ENCODE measurements at places on chromosomes 5 and 9.

GRCh38 chr5:82319651-82320376, 41.7 kb upstream of the RPS23 start:
- no peak for DNase-seq
- H3K27me3 ChIP-seq: peaks cover 13% of the 10 kb centered on the region
- no peaks in the 10 kb centered on the region for H3K36me3 ChIP-seq
- H3K4me3 ChIP-seq: no peak overlapping the region
- no peak overlapping the region for H3K27ac ChIP-seq
- H3K4me1 ChIP-seq: no peaks in the 10 kb centered on the region

GRCh38 chr5:16143361-16144049, 36.1 kb downstream of the MARCHF11 start:
- H3K27me3 ChIP-seq: no peaks in the 10 kb centered on the region
- H3K36me3 ChIP-seq: no peaks in the 10 kb centered on the region
- H3K27ac ChIP-seq: no peak overlapping the region
- DNase-seq: no peak
- no peak overlapping the region for H3K4me3 ChIP-seq
- H3K4me1 ChIP-seq: no peaks in the 10 kb centered on the region

DNA sequence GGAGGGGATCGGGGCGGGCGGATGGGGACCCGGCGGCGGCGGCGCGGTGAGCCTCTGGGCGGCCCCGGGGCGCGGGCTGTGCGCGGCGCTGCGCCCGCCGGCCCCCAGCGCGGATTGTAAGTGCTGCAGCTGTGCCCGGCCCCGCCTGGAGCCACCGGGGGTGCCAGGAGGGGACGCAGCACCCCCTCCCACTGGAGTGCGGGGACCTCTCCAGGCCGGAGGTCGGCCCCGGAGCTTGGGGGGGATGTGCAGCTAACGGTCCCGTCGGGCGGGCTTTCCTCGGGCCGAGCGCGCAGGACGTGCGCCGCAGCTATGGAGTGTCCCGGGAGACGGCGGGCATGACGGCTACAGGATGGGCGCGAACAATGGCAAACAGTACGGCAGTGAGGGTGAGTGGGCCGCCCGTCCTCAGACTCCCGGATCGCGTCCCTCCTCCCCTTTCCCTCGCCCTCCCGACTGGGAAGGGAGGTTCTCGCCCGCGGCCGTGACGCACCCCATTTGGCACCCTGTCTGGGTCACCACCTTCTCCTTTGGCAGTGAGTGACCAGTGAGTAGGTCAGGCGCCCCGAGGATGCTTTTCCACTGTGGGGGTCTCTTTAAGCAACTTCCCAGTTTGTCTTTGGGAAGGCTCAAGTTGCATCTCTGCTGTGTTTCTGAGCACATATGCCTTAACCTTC, 483 bp downstream of the FBXL7 start:
- H3K27ac ChIP-seq: peak overlapping the region; percentile 75
- H3K36me3 ChIP-seq: no peaks in the 10 kb centered on the region
- H3K4me1 ChIP-seq: peaks cover 5% of the 10 kb centered on the region

GRCh38 chr9:136745389-136746154, 2.8 kb downstream of the LCN6 start:
- H3K27ac ChIP-seq: no peak overlapping the region
- no peaks in the 10 kb centered on the region for H3K36me3 ChIP-seq
- DNase-seq: no peak
- H3K4me1 ChIP-seq: peaks cover 7% of the 10 kb centered on the region
- no peak overlapping the region for H3K4me3 ChIP-seq
- peaks cover 52% of the 10 kb centered on the region for H3K27me3 ChIP-seq

DNA sequence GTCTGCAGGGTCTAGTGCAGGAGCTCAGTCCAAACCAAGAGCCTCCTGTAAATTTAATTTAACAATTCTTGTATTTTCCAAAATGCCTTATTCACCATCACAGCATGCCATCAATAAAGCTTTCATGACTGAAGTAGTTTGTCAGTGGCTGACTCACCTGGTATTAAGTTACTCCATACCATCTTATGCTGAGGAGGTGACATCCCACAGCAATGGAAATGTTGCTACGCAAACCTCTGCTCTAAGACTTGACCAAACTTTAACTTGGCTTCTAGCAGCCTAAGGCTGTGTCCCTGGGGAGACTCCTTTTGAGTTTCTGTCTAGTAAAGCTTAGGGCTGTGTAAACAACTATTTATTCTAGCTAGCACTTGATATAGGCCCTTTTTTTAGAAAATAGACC, 1231.3 kb upstream of the CDH18 start:
- no peak overlapping the region for H3K4me3 ChIP-seq
- H3K27ac ChIP-seq: no peak overlapping the region
- H3K27me3 ChIP-seq: no peaks in the 10 kb centered on the region
- no peaks in the 10 kb centered on the region for H3K36me3 ChIP-seq

DNA sequence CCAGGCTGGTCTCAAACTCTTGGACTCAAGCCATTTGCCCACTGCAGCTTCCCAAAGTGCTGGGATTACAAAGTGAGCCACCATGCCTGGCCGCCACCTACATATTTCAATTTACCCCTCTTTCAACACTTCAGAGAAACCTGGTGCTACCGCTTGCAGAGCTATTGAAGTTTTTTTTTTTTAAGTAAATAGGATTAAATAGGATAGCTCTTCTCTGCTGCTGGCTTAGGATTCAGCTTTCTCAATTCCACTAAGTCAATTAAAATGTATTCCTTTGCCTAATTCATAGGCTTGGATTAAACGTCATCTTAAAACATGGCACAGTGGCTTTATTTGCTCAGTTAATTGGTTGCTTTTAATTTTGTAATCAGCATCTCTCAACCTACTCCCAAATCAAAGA, 41.0 kb downstream of the KIAA1191 start:
- H3K27me3 ChIP-seq: no peaks in the 10 kb centered on the region
- H3K27ac ChIP-seq: no peak overlapping the region
- no peaks in the 10 kb centered on the region for H3K4me1 ChIP-seq
- DNase-seq: no peak

DNA sequence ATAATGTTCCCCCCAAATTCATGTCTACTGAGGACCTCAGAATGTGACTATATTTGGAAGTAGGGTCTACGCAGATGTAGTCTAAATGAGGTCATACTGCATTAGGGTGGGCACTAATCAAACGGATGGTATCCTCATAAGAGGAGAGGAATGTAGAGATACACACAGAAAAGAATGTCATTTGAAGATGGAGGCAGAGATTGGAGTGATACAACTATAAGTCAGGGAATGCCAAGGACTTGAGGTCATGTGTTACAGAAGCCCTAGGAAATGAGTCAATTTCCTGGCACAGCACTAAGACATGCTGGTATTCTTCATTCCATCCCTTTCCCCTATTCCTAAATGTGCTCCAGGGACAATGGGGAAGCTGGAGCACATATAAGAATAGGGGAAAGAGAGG, 758 bp upstream of the PDCD1LG2 start:
- H3K36me3 ChIP-seq: no peaks in the 10 kb centered on the region
- peak overlapping the region; percentile 84 for H3K4me3 ChIP-seq
- H3K27ac ChIP-seq: peak overlapping the region; percentile 91

GRCh38 chr5:1526681-1527131, 2.9 kb upstream of the LPCAT1 start:
- no peaks in the 10 kb centered on the region for H3K27me3 ChIP-seq
- peaks cover 18% of the 10 kb centered on the region for H3K4me1 ChIP-seq
- H3K4me3 ChIP-seq: no peak overlapping the region
- no peaks in the 10 kb centered on the region for H3K36me3 ChIP-seq
- H3K27ac ChIP-seq: no peak overlapping the region
- no peak for DNase-seq

- H3K36me3 ChIP-seq: no peaks in the 10 kb centered on the region
- no peak overlapping the region for H3K27ac ChIP-seq
- H3K4me3 ChIP-seq: no peak overlapping the region
- H3K4me1 ChIP-seq: no peaks in the 10 kb centered on the region
- peaks cover 14% of the 10 kb centered on the region for H3K27me3 ChIP-seq
- no peak for DNase-seq
Measured at GRCh38 chr9:35976726-35977125, 18.8 kb upstream of the OR2S2 start.

DNA sequence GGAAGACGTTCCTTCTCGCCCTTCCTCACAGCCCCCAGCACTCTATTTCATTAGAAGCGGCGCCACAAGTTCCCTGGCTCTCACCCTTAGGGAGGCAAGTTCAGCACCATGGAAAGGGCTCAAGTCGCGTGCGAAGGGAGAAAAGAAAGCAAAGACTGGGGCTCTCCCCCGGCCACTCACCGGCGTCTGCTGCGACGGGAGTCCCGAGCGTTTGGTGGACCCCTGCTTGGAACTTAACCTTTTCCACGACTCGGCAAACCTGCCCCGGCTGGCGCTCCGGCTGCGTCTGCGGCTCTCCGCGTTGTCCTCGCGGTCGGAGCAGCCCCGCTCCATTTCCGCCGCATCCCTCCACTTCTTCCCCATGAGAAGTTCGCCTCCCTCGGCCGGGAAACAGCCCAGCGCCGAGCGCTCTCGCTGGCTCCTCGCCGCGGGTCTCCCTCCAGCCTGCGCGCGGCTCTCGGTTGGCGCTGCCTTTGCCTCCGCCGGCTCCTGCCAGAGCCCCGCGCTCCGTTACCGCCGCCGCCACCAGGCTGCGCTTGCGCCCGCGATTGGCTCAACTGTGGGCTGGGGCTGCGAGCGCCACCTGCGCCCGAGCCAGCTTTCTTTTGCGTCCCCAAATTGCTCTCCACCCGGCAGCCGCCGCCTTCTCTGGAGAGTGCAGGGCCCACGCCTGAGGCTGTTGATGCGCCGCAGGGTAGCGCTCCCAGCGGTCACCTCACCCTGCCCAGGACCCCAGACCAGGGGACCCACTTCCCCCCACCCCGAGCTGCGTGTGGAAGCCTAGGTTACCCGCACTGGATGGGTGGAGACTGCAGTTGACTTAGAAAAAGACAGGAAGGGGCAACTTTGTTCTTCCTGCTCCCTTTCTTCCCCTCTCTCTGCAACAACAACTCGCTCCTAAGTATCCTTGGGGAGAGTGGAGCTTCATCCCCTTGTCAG, 321.6 kb downstream of the CEMIP2 start:
- H3K4me1 ChIP-seq: peaks cover 9% of the 10 kb centered on the region
- no peak overlapping the region for H3K27ac ChIP-seq
- no peaks in the 10 kb centered on the region for H3K36me3 ChIP-seq
- H3K27me3 ChIP-seq: peaks cover 20% of the 10 kb centered on the region

DNA sequence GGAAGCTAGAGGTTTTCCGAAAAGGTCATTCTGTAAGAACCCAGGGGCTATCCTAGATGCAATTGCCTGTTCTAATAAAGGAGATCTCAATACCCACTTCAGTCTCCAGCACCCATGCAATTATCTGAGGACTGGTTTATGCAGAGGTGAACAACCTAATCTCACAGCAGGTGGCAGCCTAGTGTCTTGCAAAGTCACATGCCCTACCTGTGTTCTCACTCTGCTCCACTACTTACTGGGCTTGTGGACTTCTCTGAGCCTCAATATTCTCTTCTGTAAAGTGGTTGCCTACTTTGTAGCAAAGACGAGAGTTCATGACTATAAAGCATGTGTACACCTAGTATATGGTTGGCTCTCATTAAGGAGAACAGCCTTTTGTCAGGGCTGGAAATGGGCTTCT, 21.0 kb upstream of the ALDH1B1 start:
- no peaks in the 10 kb centered on the region for H3K36me3 ChIP-seq
- H3K4me3 ChIP-seq: no peak overlapping the region
- peaks cover 1% of the 10 kb centered on the region for H3K4me1 ChIP-seq
- DNase-seq: no peak
- H3K27me3 ChIP-seq: peaks cover 65% of the 10 kb centered on the region
- no peak overlapping the region for H3K27ac ChIP-seq

DNA sequence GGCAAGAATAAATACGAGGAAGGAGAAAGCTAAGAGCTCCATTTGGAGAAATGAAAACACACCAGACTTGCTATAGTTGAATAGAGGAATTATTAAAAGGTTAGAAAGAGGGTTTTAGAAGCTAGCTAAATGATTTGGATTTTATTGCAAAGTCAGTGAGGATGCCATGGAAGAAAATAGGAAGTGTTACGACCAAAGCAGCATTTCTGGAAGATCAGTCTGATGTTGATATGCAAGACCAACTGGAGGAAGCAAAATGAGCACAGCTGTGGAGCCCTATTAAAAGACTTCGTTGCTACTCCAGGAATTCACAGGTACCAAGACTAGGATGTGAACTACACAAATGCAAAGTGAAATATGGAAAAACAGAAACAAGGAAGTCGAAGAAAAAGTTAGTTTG, 2.1 kb downstream of the DHX29 start:
- peaks cover 17% of the 10 kb centered on the region for H3K36me3 ChIP-seq
- H3K4me1 ChIP-seq: no peaks in the 10 kb centered on the region

- DNase-seq: no peak
- no peak overlapping the region for H3K27ac ChIP-seq
- no peaks in the 10 kb centered on the region for H3K27me3 ChIP-seq
- H3K36me3 ChIP-seq: peaks cover 37% of the 10 kb centered on the region
Measured at GRCh38 chr5:14295610-14296009, 152.5 kb downstream of the TRIO start.

DNA sequence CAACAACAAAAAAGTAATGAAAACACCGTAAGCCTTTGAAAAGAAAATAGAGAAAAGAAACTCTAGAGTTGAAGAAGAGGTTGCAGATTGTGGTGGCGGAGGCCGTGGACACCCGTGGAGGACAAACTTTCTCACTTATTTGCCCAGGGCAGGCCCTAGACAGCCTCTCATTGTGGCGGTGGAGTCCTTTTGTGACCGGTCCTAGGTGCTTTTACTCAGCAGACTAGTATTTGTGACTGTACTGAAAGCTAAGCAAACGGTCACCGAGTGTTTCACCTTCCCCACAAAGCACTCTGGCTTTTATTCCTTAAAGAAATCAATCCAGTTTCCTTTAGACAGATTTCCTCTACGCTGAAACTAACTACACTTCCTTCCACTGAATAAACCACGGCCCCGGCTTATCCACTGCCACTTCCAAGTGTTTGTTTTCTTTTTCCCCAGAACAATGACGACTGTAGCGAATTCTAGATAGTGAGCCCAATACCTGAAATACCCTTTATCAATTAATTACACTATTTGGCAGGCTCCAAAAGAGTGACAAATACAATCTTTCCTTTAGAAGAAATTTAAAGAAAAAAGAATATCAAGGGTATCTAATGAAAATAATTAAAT, 210.2 kb upstream of the TARS1 start:
- no peak for DNase-seq
- no peaks in the 10 kb centered on the region for H3K27me3 ChIP-seq
- H3K27ac ChIP-seq: no peak overlapping the region
- no peak overlapping the region for H3K4me3 ChIP-seq
- no peaks in the 10 kb centered on the region for H3K4me1 ChIP-seq
- H3K36me3 ChIP-seq: no peaks in the 10 kb centered on the region

DNA sequence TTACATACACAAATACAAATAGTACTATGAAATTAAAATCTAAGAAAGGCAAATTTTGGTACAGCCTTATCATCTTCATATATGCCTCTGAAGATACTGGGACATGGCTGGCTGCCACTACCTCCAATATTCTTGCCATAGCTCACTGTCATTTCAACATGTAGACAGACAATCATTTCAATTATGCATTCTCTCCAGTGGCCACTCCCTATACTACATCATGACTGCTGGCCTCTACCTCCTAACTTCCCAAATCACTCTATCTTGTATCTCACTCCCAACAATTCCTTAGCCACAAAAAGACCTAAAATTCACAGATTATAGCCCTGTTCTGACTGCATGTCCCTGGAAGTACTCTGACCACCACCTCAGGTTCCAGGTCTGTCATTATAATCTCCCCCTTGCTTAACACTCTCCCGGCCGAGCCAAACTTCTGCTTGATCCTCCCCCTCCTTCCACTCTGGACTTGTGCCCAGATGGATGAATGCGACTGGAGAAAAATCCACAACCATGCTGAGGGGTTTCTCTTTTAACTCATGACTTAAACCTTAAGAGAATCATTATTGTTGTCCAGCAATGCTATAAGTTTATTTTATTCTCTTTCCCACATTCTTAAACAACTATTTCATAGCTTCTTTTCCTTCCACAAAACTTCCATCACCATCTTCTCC, 225.3 kb upstream of the TLE4 start:
- no peak overlapping the region for H3K4me3 ChIP-seq
- H3K27me3 ChIP-seq: no peaks in the 10 kb centered on the region
- H3K36me3 ChIP-seq: no peaks in the 10 kb centered on the region
- H3K27ac ChIP-seq: no peak overlapping the region

Data from mesenchymal stem cell (in vitro differentiated cells and primary cell).